B cell (primary cell): ENCODE measurements at places on chromosomes 3 and 15. TPM values are rescaled to one million over a fixed set of nuclear protein-coding genes. Genes with fewer than 3 reads are reported as not detected.

IQCF5 gene
- polyA plus RNA-seq = not detected in 2 replicates

DNA sequence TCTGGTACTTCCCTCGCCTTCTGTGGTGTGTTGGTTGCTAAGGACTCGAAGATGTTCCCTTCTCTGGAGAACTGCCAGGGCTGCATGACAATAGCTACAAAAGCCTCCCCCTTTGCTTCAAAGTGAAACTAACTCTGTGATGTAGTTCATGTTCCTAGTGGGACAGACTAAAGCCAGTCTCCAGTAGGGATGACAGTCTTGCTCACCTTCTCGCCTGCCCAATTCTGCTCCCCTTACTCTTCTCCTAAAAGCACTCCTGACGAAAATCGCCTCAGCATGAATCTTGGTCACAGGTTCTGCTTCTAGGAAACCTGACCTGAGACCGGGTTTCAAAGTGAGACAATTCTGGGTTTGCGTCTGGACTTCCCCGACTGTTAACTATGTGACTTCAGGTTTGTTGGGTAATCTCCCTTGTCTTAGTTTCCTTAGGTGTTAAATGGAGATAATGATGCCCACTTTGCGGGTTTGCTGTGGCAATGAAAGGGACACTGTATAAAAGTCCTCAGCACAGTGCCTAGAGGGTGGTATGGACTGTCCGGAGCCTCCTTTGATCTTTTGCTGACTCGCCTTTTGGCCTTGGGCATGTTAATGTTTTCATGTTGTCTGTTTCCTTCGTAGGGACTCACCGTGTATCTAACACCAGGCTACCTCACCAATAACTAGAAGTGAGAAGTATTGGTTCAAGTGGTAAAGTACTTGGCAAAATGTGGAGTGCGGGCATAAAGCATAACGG, 24.9 kb upstream of the THRB start:
- H3K27ac ChIP-seq = no peak overlapping the region
- H3K27me3 ChIP-seq = no peaks in the 10 kb centered on the region
- H3K36me3 ChIP-seq = no peaks in the 10 kb centered on the region

PAK2 gene
- polyA plus RNA-seq = 16.4 and 18.1 TPM in 2 replicates

GRCh38 chr15:56677271-56677670, 56.0 kb downstream of the ZNF280D start:
- H3K4me3 ChIP-seq = no peak overlapping the region
- H3K27me3 ChIP-seq = no peaks in the 10 kb centered on the region
- DNase-seq = no peak
- H3K27ac ChIP-seq = no peak overlapping the region

MYL3 gene
- polyA plus RNA-seq = not detected in 2 replicates

DNA sequence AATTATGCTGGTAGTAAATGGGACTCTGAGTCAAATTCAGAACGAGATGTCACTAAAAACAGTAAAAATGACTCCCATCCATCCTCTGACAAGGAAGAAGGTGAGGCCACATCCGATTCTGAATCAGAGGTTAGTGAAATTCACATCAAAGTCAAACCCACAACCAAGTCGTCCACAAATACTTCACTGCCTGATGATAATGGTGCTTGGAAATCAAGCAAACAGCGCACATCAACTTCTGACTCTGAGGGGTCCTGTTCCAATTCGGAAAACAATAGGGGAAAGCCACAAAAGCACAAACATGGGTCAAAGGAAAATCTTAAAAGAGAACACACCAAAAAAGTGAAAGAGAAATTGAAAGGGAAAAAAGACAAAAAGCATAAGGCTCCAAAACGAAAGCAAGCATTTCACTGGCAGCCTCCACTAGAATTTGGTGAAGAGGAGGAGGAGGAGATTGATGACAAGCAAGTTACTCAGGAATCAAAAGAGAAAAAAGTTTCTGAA, 15.1 kb upstream of the ZBTB47 start:
- no peak for DNase-seq
- H3K4me1 ChIP-seq = no peaks in the 10 kb centered on the region
- H3K27ac ChIP-seq = peak overlapping the region; percentile 18
- no peak overlapping the region for H3K4me3 ChIP-seq

- peaks cover 87% of the 10 kb centered on the region for H3K36me3 ChIP-seq
- H3K4me1 ChIP-seq = no peaks in the 10 kb centered on the region
- no peak for DNase-seq
- no peak overlapping the region for H3K27ac ChIP-seq
Measured at GRCh38 chr15:52658955-52659354, 20.2 kb downstream of the ATOSA start.

- H3K27me3 ChIP-seq = no peaks in the 10 kb centered on the region
- H3K4me1 ChIP-seq = no peaks in the 10 kb centered on the region
- no peak overlapping the region for H3K4me3 ChIP-seq
Measured at GRCh38 chr3:140164922-140165590, 230.1 kb downstream of the CLSTN2 start.

GRCh38 chr3:172609750-172610149, 86.5 kb upstream of the TNFSF10 start:
- no peaks in the 10 kb centered on the region for H3K4me1 ChIP-seq
- H3K27me3 ChIP-seq = no peaks in the 10 kb centered on the region
- H3K27ac ChIP-seq = no peak overlapping the region

NTRK3 gene
- polyA plus RNA-seq = not detected in 2 replicates

- DNase-seq = no peak
- H3K4me1 ChIP-seq = no peaks in the 10 kb centered on the region
- H3K27ac ChIP-seq = no peak overlapping the region
- no peaks in the 10 kb centered on the region for H3K36me3 ChIP-seq
- no peaks in the 10 kb centered on the region for H3K27me3 ChIP-seq
Measured at GRCh38 chr15:89479173-89479572, 17.2 kb downstream of the RHCG start.

GRCh38 chr15:77015646-77016320, 20.9 kb downstream of the PSTPIP1 start:
- no peak for DNase-seq
- H3K27ac ChIP-seq = no peak overlapping the region
- H3K4me1 ChIP-seq = peaks cover 82% of the 10 kb centered on the region
- H3K36me3 ChIP-seq = peaks cover 31% of the 10 kb centered on the region

DNA sequence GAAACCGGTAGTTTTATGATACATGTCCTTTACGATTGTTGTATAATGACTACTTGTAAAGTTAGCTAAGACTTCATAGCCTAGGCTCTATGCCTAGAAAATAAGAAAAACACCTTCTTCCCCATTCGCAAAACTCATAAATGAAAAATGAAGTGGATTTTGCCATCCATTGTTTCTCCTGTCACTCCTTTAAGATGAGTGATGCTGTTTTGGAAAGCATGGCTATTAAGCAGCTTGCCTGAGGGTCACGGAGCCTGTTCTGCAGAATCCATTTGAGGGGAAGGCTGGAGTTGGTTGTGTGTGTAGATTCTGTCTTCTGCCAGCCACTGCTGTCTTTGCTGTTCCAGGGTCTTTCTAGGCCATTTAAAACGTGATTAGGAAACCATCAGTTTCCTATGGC, 31.5 kb downstream of the ROBO2 start:
- no peak overlapping the region for H3K27ac ChIP-seq
- H3K27me3 ChIP-seq = no peaks in the 10 kb centered on the region
- H3K4me3 ChIP-seq = no peak overlapping the region

C3orf85 gene
- not detected in 2 replicates for polyA plus RNA-seq

DNAH1 gene
- polyA plus RNA-seq = 59.2 and 60.9 TPM in 2 replicates

ZIC4 gene
- polyA plus RNA-seq = not detected in 2 replicates

- no peak overlapping the region for H3K27ac ChIP-seq
- H3K4me3 ChIP-seq = no peak overlapping the region
- peaks cover 7% of the 10 kb centered on the region for H3K36me3 ChIP-seq
- H3K27me3 ChIP-seq = no peaks in the 10 kb centered on the region
Measured at GRCh38 chr3:130748981-130749380, 2.4 kb upstream of the PIK3R4 start.

DNA sequence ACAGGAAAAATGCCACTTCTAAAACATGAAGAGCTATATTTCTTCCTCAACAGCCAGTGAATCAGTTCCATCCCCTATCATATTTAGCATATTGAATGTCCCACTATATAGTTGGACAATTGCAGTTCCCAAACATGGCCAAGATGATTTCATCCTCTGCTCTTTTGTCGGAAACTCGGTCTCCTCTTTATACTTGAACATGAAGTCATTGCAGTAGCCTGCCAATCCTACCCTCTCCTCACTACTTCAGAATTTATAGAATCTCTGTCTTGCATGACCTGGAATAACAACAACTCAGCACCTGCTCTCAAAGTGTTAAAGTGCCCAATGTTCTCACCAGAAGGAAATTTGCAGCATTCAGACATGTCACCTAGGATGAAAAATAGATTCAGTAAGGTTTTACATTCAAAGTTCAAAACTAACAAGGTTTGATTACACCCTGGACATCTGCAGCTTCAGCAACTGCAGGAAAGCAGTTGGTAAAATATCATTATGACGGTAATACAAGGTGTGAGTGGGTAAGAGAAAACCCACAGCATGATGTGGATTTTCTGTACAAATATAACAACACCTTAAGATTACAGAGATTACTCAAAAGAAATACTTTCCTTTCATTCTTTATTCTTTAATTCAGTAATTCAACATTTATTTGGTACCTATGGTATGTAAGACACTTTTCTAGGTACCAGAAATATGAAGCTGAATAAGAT, 52.5 kb downstream of the TP63 start:
- H3K4me1 ChIP-seq = no peaks in the 10 kb centered on the region
- no peak overlapping the region for H3K27ac ChIP-seq
- no peaks in the 10 kb centered on the region for H3K27me3 ChIP-seq
- DNase-seq = no peak
- no peak overlapping the region for H3K4me3 ChIP-seq
- H3K36me3 ChIP-seq = no peaks in the 10 kb centered on the region

DNA sequence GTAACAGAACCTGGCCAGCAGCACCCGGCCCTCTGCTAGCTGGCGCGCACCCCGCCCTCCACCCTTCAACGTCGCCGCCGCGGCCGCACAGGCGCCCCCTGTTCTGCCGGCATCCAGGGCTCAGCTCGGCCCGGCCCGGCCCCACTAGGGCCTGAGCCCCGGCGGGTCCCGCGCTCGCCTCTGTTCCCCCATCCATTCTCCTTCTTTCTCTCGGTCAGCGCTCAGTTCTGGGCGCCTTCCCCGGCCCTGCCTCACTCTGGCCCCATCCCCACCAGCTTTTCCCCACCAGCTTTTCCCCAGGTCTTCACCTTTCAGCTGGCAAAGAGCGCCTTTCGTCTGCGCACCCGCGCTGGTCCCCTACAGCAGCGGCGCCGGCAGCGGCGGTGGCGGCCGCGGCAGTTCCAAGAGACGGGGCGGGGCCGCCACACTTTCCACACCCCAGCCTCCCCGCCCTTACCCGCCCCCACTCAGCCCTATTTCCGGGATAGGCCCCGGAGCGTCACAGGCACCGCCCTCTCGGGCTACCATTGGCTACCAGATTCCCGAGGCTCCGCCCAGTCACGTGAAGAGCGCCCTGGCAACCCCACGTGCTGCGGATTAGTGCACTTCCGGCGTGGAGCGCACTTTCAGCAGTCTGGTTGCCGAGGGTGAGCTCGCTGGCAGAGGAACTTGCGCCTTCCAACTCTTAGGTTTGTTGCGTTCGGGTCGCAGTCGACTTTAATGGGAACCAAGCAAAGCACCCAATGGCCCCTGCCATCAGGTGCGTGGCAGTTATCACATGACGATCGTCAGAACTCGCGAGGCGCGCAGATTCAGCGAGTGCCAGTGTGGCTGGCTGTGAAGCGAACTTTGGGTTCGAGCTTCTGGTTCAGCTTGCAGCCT, at the start of gene EIF5A2:
EIF5A2 (minus strand) TSS at position 403 of the 882 bp plus-strand sequence. CDS start 831 bp downstream, outside the sequence.
- no peaks in the 10 kb centered on the region for H3K27me3 ChIP-seq
- H3K27ac ChIP-seq = peak within 1 kb of the TSS; percentile 7
- DNase-seq = peak; percentile 93
- H3K4me3 ChIP-seq = peak within 1 kb of the TSS; percentile 58
- H3K36me3 ChIP-seq = no peaks in the 10 kb centered on the region

- no peak for DNase-seq
- H3K4me1 ChIP-seq = no peaks in the 10 kb centered on the region
- no peak overlapping the region for H3K27ac ChIP-seq
- H3K36me3 ChIP-seq = no peaks in the 10 kb centered on the region
- H3K4me3 ChIP-seq = no peak overlapping the region
Measured at GRCh38 chr3:75180945-75181298, 483.2 kb upstream of the FRG2C start.

ABHD10 gene
- 21.9 and 22.1 TPM in 2 replicates for polyA plus RNA-seq

DNA sequence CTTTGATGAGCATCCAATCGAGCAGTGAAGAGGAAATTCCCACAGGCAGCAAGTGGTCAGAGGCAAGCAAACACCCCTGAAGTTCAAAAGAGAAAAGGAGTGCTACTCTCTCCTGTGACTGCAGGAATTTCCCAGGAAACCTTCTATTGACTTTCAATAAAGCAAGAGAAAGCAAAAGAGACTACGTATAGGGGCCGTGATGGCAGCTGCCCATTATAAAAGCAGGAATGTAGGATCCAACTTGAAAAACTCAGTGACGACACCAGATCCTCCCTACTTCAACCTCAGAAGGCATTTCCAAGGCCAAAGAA, 53.1 kb upstream of the IP6K2 start:
- H3K4me3 ChIP-seq = no peak overlapping the region
- H3K36me3 ChIP-seq = peaks cover 15% of the 10 kb centered on the region
- H3K27ac ChIP-seq = no peak overlapping the region
- no peaks in the 10 kb centered on the region for H3K27me3 ChIP-seq
- DNase-seq = no peak
- no peaks in the 10 kb centered on the region for H3K4me1 ChIP-seq

- no peaks in the 10 kb centered on the region for H3K36me3 ChIP-seq
- H3K27ac ChIP-seq = no peak overlapping the region
- H3K27me3 ChIP-seq = no peaks in the 10 kb centered on the region
- H3K4me1 ChIP-seq = no peaks in the 10 kb centered on the region
- no peak overlapping the region for H3K4me3 ChIP-seq
Measured at GRCh38 chr3:135125171-135125801, 330.2 kb downstream of the EPHB1 start.

- H3K4me3 ChIP-seq = peak overlapping the region; percentile 95
- H3K36me3 ChIP-seq = no peaks in the 10 kb centered on the region
- DNase-seq = peak; percentile 63
- peaks cover 51% of the 10 kb centered on the region for H3K4me1 ChIP-seq
Measured at GRCh38 chr3:49804141-49805041, 1.3 kb downstream of the INKA1 start.

GRCh38 chr3:184486614-184487013, 75.0 kb upstream of the EPHB3 start:
- no peaks in the 10 kb centered on the region for H3K36me3 ChIP-seq
- no peak for DNase-seq
- no peak overlapping the region for H3K27ac ChIP-seq
- H3K4me3 ChIP-seq = no peak overlapping the region
- H3K27me3 ChIP-seq = peaks cover 14% of the 10 kb centered on the region
- peaks cover 3% of the 10 kb centered on the region for H3K4me1 ChIP-seq

DNA sequence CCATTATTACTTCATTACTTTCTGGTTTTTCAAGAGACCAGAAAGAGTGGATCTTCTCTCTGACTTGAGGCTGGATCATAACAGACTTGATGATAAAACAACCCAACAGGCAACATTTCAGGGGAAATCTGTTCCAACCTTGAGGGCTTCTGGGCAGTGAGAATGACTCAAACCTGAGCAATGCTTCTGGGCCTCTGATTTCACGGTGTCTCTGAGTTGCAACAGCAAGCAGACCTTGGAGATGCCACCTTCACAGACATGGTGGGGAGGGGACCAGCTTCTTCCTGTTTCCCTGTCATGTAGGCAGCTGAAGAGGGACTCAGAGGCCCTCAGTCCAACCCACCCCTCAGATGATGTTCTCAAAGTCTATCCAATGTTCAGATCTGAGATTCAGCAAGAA, 104.0 kb downstream of the ABHD5 start:
- no peak overlapping the region for H3K4me3 ChIP-seq
- H3K36me3 ChIP-seq = no peaks in the 10 kb centered on the region
- no peak for DNase-seq
- H3K27me3 ChIP-seq = no peaks in the 10 kb centered on the region
- no peak overlapping the region for H3K27ac ChIP-seq
- H3K4me1 ChIP-seq = no peaks in the 10 kb centered on the region
